Ureter (tissue), 1 donor: ENCODE measurements at places on chromosomes 16 and 17. TPM values are rescaled to one million over a fixed set of nuclear protein-coding genes. Genes with fewer than 3 reads are reported as not detected.

Gene LDHD
- 16.9 TPM for total RNA-seq

GRCh38 chr17:81522491-81523401 lies 5.4 kb upstream of the FSCN2 start:
- no peak for DNase-seq

- DNase-seq, result no peak
Observed at GRCh38 chr16:89759746-89760340, 38.5 kb downstream of the ZNF276 start.

Gene PNMT
- total RNA-seq, result 7.1 TPM

Gene KCNJ12
- total RNA-seq, result 1.6 TPM

- DNase-seq, result no peak
Observed at GRCh38 chr17:56595831-56596690, 2.6 kb downstream of the NOG start.

DNA sequence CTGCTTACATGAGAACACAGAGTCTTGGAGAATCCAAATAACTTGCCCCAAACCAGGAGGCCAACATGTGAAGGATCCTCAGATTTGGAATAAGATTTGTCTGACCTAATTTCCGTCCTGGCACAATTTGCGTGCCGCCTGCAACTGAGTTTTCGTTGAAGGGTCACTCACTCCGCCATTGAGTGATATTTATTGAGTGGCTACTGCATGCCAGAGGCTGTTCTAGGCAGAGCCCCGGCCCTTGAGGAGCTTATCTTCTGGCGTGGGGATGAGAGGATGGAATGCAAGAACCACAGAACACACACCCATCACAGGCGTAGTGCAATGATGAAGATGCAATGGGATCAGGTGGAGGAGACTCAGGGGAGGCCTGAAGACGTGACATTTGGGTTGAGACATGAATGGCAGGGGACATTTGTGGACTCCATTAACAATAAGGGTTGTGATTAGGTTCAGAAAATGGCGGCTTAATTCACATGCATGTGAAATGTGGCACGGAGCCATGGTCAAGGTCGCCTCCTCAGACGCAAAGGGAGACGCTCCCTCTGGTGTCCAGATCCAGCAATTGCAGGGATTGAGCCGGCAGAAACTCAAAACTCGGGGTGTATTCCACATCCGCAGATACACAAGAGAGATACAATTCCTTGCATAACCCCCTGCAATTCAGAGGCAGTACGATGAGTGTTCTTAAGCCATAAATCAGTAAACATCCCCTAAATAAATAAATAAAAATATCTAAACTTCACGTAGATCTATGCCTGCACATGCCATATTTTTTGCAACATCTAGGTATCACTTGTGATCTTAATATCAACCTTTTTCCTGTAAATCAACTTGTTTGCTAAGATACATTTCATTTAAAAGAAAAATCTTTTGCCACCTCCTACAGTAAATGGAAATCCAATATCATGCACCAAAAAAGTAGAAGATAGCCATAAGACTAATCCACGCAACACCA lies 57.9 kb upstream of the CACNG4 start:
- peak; percentile 79 for DNase-seq

Gene GNAO1
- total RNA-seq, result 23.8 TPM

DNA sequence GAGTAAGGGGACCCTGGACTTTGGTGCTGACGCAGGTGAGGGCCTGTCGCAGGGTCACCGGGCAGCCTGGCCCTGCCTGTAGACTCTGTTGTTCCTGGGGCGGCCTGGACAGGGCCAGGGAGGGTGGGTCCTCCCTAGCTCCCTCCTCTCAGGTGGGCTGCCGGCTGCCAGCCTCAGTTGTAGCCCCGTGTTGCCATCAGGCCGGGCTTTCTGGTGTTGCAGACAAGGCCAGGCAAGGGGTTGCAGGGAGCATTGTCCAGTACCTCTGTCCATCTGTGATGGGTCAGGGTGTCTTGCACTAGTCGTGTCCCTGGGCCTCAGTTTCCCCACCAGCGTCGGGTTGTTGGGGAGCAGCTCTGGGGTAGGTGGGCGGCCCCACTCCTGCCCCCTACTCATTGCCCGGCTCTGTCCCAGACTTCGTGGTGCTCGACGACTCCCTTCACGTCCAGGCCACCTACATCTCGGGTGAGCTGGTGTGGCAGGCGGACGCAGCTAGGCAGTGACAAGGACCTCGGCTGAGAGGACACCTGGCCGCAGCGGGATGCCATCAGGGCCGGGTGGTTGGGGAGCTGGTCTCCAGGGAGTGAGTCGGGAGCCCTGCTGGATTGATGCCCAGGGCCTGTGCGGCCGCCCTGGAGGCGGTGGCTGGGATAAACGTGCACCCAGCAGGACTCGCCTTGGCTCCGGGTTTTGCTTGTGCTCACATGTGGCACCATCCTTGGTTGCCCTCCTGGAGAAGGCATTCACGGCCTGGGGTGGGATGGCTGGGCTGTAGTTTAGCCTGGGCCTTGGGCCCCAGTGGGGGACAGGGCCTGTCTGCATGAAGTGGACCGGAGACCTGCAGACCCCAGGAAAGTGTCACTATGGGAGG lies 1.9 kb downstream of the CEMP1 start:
- peak; percentile 45 for DNase-seq

Gene KRTAP2-1
- total RNA-seq, result not detected

Gene NUFIP2
- total RNA-seq, result 83.8 TPM

Gene TRPV2
- total RNA-seq, result 13.6 TPM

Gene CYGB
- 24.6 TPM for total RNA-seq

DNA sequence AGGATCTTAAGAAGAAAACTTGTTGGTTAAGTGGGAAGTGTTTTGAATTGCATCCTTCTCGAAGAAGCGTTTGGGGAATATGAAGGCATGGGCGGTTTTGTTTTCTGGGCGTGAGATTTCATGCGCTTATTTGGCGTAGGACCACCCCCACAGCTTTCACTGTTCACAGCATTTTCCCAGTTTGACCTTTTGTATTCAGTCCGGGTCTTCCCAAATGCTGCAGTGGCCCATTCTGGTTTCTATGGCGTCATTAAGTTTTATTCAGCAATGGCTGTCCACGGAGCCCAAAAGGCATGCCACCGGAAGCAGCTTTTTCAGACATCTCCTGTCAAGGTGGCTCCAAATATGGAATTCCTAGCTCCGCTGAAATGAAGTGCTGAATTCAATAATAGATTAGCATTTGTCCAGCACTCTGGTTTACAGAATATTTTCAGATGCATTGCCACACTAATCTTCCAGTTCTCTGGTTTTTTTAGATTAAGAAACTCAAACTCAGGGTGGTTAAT lies 90.6 kb upstream of the FBXO47 start:
- DNase-seq, result no peak

Gene ARHGAP44
- 8.8 TPM for total RNA-seq

Gene RNF157
- total RNA-seq, result 4.3 TPM

DNA sequence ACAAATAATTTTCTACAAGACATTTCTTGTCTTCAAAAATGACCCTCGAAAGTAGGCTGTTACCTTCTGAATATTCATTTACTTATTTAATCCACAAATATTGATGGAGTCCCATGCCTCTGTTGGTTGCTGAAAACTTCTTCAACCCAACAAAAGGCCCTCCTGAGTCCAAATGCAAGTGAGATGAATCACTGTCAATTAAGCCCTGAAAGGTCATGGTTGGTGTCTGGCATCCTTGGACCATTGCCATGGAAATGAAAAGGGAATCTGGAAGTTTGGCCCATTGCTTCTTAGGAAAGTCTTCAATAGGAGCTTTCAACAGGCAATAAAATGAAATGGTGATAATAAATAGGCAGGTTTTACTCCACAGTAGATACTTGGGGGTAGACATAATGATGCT lies 364.7 kb upstream of the DYNLRB2 start:
- DNase-seq, result no peak
